ENCODE measurements at places on chromosomes 7 and 10.
A peak's percentile ranks its signal among the peaks of the same experiment; 100 is the strongest.

DNA sequence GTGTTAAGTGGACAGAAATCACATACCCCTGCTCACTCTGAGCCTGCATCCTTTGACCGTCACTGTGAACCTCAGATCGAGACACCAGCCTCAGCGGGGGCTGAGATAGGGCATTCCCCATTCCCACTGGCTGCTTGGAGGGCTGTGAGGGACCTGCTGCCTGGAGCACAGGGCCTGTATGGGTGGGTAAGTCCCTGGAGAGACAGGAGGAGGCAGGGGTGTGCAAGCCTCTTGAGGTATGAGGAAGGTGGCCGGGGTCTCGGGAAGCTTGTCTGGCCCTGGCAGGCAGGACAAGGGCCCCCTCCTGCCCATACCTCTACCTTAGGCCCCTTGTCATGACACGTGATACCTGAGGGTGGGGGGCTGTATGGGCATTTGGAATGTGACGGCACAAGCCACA lies 187.4 kb downstream of the MGMT start:
- no peak for DNase-seq

DNA sequence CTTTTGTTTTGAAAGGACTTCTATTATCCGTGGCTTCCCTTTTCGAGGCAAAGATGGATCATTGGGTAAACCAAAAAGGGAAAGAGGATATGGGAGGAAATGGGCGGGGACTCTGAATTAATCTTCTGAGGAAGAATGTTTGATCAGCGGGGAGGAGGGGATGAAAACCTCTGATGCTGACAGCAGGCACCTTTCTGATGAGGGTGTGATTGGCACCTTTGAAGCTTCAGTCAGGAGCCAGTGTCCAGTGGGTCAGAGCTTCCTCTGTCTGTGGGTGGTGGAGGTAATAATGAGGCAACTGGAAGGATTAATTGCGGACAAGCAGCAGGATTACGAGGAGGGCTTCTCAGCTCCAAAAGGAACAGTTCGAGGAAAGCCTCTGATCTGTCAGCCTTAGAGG lies 877.6 kb downstream of the LRMDA start:
- no peak for DNase-seq

GRCh38 chr10:110032801-110033700 lies 25.3 kb downstream of the ADD3 start:
- peak; percentile 89 for DNase-seq

GRCh38 chr7:150335108-150335773 lies 6.2 kb downstream of the RARRES2 start:
- no peak for DNase-seq

GRCh38 chr10:90652519-90652918 lies 205.3 kb downstream of the HTR7 start:
- no peak for DNase-seq

GRCh38 chr10:127195571-127196281 lies 665 bp downstream of the INSYN2A start:
- no peak for DNase-seq

DNA sequence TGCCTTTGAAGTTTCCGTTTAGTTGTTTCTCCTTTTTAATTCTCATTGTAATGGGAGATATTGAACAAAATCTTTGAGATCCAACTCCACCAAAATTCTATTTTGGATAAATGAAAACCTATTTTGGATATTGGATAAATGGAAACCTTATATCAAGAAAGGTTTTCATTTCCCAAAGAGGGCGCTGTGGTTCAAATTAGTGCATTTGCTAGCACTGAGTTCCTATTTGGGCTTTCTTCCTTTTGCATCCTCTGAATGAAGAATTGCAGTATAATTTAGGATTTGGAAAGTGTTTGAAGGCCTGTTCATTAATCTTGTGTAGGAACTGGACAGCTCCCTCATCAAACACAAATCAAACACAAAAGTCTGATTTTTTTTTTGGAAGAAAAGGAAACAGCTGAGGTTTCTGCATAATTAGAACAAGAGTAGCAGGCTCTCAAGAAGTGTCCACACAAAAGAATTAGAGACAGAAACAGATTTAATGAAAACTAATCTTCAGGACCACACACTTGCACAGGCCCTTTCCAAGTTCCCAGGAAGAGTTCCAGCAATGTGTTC lies 80.8 kb upstream of the KLF14 start:
- DNase-seq: peak; percentile 7

GRCh38 chr7:25261545-25262140 lies 33.4 kb upstream of the NPVF start:
- DNase-seq: peak; percentile 71

DNA sequence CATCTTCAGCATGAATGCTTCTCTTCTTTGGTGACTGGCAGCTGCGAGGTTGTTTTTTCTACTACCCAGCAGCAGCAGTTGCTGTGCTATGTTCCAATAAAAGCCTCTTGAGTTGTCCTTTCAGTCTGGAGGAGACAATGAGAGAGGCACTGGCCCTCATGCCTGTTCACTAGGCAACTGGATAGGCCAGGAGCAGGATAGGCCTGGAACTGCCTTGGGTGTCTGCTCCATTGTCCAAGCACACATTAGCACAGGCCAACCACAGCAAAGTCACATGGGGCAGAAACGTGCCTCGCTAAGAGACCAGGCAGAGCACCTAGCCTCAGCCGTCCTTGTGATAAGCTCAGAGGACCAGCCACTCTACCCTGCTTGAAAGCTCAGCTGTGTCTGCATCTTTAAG lies 76.9 kb upstream of the PDCD4 start:
- DNase-seq: peak; percentile 31

DNA sequence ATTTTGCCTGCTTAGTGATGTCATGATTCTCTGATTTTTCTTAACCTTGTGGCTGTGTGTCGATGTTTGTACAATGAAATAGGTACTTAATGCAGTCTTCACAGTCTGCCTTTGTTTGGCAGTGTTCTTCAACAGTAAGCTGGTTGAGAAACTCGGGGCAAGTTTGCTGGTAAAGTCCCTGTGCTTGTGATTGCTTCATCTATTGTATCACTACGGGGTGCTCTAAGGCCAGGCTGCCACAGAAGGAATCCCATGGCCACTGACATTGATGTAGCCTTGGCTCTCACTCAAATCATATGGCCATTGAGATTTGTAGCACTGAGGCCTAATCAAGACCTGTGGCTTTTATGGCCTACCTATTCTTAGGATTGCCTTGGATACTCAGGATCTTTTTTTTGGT lies 33.5 kb upstream of the PRSS37 start:
- DNase-seq: no peak

GRCh38 chr7:76108540-76109233 lies 60.8 kb downstream of the MDH2 start:
- DNase-seq: no peak

DNA sequence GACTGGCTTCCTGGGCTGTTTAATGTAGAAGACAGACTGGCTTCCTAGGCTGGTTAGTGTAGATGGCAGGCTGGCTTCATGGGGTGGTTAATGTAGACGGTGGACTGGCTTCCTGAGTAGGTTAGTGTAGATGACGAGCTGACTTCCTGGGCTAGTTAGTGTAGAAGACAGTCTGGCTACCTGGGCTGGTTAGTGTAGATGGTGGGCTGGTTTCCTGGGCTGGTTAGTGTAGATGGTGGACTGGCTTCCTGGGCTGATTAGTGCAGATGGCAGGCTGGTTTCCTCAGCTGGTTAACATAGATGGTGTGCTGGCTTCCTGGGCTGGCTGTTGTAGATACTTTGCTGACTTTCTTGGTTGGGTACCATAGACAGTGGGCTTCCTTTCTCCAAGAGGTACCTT lies 122.9 kb upstream of the PPP2R2D start:
- no peak for DNase-seq

GRCh38 chr7:76292213-76292573 lies 10.3 kb upstream of the HSPB1 start:
- no peak for DNase-seq

DNA sequence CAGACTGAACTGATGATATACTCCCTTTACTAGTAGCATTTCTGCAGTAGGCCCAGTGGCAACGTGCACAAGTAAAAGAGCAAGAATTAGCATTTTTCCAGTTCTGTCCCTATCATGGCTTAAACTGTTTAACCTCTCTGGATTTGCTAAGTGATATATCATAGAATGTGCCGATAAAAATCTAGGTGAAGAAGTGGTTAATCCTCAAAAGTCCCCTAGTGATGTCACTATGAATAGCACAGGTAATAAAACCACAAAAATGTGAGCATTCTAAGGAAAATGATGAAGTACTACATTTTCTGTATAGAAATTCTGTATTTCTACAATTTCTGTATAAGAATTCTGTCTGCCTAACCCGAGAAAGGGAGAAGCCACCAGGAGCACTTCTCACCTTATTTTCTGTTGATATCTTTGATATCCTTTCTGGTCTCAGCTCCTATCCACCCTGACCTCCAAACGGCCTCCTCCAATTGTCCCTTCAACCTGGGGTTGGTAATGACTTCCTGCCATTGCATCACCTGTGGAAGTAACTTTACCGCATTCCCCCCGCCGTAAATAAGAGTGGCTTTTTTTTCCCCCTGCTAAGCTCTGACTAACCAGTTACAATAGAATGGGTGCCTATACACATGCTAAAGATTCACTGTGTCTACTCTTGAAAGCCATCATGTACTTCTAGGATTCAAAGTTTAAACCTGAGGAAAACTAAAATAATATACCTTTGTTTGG lies 155.9 kb upstream of the ASAH2 start:
- DNase-seq: no peak

DNA sequence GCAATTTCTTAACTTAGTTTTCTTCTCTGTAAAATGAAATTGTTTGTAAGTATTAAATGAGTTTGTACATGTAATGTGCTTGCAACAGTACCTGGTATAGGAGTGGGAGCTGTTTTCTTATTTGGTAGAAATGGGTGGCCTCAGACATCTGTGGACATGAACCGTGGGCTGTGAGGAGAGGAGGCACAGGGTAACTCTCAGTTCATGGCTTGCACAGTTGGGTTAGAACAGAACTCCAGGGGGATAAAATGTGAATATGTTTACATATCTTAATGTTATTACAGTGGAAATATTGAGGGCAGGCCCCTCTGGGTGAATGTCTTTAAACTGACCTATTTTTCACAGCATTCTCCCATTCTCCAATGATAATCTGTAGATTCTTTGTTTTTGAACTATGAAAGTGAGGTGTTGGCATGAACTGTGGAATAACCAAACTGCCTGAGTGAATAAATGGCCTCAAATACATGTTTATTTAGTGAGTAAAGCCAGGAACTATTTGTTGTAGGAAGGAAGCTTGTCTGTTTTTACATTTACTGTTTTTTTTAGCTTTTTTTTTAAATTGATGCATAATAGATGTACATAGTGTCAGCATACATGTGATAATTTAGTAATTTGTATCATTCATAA lies 2.6 kb downstream of the ABCA13 start:
- no peak for DNase-seq

GRCh38 chr7:104179178-104179577 lies 28.6 kb downstream of the ORC5 start:
- no peak for DNase-seq

GRCh38 chr7:24191362-24191761 lies 92.6 kb upstream of the NPY start:
- DNase-seq: no peak

GRCh38 chr7:128931965-128932861 lies 5.5 kb upstream of the IRF5 start:
- DNase-seq: no peak

- no peak for DNase-seq
Observed at GRCh38 chr10:68628576-68629127, 68.5 kb downstream of the TET1 start.

DNA sequence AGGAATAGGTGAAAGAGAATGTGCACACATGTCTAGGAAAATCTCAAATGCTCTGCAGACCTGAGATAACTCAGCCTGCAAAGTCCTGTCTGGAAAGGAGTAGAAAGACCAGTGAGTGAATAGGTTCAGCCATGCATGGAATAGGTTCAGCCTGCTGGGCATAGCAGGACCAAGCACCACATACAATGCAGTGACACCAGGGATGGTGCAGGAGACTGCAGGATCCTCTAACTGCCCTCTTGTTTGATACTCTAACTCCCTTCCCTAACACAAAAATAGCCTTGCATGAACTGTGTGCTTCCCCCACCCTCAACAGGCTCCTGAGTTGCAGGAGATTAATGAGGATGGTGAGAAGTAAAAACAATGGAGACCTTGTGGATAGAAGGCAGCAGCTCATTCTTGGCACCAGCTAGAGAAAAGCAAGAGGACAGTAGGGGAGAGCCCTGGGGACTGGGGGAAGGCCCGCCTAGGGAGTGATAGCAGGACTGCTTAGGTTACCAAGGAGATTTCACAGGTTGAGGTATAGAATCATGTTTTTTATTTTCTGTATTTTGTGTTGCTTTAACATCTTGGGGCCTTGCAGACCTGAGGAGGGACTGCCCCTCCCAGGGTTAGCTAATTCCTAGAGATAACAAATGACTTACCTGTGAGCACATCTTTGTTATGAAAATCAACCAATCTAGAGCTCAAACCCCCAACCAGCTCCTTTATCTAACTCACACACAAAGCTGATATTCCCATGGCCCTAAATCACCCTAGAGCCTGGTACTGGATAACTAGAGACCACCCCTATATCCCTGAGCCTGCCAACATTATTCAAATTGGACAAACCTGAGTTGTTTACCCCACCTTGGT lies 187.8 kb downstream of the PLPP4 start:
- DNase-seq: no peak

DNA sequence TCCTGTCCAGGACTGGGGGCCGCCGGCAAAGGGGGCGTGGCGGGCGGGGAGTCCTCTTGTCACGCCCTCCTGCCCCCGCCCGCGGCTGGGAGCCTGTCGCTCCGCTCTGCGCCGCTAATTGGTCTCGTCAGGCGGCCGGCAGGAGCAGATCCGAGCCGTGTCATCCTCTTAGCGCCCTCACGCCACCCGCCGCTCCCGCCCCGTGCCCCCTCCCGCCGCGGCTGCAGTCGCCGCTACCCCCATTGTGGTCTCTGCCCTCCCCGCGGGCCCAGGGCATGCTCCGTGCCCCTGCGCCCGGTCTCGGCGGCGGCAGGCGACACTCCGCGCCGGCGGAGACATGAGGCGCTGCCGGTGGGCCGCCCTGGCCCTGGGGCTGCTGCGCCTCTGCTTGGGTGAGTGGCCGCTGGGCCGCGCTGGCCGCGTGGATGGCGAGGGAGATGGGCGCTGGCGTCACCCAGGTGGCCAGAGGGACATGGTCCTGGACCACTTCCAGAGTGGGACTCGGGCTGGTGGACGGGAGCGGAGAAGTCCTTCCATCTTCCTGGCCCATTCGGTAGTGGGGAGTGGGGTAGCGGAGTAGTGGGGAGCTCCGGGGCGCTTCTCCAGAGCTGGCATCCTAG lies at the start of gene CDHR1:
Gene CDHR1 (plus strand): TSS at position 114 of the 620 bp plus-strand sequence. CDS start 224 bp downstream, at position 338.
- peak; percentile 6 for DNase-seq

DNA sequence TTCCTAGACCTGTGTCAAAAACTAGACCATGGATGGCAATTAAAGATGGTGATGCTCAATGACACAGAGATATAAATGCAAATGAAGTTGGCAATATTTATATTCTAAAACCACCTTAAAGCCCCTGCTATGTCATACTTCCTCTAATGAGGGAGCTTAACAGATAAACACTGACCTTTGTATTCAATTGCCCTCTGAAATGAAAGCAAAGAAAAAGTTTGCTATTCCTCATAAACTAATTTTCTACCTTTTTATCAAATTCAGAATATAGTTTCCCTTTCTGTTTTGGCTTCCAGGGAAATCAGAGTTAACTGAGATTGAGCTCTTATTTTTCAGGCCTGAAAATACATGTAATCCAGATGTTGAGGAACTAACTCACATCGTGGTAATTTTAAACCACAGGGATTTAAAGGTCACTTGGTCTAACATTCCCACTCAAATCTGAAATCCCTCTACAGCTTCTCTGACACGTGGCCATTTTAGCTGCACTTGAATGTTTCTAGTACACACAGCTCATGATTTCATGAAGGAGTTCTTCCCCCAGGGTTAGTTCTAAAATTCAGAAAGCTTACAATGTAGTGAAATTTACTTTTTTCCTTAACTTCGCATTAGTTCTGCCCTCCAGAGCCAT lies 37.9 kb upstream of the ABCB5 start:
- no peak for DNase-seq

All from G401 (cell line).